ENCODE measurements at places on chromosomes 7 and 10.

- no peak for DNase-seq
Measured at GRCh38 chr10:72418679-72419078, 64.0 kb upstream of the DNAJB12 start.

DNA sequence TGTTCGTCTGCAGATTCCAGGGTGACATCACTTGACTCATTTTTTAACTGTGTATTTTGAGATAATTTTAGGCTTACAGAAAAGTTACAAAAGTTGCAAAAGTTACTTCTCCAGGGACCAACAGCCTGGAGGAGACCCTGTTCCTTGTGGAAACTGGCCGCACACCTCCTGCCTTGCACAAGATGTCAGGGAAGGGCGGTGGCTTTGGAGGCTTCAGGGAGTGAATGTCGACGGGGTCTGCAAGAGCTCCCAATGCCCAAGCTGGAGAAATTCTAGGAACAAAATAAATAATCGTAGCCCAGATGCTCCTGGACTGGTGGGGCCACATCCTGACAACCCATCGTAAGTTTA, 62.2 kb upstream of the FAM20C start:
- DNase-seq: no peak

DNA sequence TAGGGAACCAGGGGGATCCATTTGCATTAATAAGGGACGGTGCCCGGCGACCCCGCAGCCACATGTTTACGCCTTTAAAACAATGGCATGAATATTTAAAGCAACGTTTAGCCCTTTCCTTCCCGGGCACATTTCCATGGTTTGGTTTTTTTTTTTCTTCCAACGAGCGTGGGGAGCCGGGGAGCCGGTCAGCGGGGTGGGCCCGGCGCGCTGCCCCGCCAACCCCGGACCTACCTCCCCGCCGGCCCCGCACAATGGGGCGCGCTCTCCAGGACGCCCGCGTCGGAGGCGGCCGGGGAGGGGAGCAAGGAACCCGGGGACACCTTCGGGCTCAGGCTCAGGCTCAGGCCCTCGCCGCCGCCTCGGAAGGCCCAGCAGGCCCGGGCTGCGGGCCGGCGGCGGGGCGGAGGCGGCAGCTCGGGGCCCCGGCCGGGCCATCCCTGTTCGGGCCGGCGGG, 1.0 kb downstream of the SEPHS1 start:
- peak; percentile 42 for DNase-seq

GRCh38 chr7:4015996-4016395, 666.1 kb upstream of the FOXK1 start:
- no peak for DNase-seq

- no peak for DNase-seq
Measured at GRCh38 chr7:1692515-1693418, 22.7 kb downstream of the ELFN1 start.

DNA sequence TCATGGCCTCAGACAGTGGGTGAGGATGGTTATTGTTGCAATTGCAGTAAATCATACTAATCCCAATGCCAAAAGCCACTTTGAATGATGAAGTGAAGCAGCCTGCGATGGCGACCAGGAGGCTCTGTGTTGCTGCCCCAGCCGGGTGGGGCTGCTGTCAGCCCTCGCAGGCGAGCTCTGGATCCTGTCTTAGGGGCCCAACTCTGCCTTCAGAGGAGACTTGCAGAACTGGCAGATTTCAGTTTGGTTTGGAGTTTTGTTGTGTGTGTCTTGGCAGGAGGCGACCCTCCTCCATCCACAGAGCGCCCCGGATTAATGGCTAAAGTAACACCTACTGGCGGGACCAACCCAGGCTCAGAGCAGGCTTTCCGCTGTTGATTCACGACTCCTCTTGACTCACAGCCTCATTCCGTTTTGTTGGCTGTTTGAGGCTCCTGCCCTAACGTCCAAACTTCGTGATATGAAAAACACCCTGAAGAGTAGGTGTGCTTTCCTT, 67.9 kb upstream of the BMPER start:
- no peak for DNase-seq

DNA sequence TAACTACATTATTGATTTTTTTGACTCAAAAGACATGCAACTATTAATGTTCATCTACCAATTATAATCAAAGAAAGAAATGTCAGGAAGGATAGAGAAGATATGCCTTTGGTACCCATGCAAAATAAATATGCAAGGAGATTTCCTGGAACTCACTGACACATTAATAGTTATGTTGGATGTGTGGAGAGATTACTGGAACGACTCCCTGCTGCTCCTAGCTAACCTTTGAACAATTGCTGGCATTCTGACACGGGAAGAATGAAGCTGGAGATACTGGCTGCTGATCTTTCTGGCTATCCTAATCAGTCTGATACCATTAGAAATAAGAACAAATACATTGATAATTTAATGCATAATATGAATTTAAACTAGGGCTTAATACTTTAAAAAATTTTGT, 507.9 kb upstream of the NRG3 start:
- DNase-seq: peak; percentile 2

DNA sequence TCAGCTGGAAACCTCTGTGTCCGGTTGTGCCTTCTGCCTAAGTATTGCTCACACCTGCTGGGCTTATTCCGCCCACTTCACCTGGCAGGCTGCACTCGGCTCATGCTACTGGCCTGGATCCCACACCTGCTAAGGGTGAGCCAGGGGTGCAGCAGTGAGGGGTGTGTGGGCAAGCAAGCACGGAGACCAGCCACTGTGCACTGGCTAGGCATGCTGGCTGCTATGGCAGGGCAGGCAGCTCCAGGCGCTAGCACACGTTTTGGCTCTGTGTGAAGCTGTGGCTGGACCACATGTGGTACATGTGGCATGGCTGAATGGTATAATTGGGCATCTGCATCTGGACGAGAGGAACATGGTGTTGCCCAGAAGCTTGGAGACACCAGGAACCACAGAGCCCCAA, 940.7 kb downstream of the NRG3 start:
- no peak for DNase-seq

GRCh38 chr7:69489533-69489932, 108.7 kb upstream of the AUTS2 start:
- no peak for DNase-seq

DNA sequence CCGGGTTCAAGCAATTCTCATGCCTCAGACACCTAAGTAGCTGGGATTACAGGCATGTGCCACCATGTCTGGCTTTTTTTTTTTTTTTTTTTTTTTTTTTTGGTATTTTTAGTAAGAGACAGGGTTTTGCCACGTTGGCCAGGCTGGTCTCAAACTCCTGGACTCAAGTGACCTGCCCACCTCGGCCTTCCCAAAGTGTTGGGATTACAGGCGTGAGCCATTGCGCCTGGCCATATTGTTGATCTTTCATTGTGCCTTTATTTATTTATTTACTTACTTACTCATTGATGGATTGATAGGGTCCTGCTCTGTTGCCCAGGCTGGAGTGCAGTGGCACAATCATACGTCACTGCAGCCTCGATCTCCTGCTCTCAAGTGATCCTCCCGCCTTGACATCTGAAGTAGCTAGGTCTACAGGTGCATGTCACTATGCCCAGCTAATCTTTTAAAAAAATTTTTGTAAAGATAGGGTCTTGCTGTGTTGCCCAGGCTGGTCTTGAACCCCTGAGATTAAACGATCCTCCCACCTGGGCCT, 30.4 kb downstream of the SVIL start:
- no peak for DNase-seq

- DNase-seq: no peak
Measured at GRCh38 chr7:20596653-20597052, 18.8 kb upstream of the ABCB5 start.

DNA sequence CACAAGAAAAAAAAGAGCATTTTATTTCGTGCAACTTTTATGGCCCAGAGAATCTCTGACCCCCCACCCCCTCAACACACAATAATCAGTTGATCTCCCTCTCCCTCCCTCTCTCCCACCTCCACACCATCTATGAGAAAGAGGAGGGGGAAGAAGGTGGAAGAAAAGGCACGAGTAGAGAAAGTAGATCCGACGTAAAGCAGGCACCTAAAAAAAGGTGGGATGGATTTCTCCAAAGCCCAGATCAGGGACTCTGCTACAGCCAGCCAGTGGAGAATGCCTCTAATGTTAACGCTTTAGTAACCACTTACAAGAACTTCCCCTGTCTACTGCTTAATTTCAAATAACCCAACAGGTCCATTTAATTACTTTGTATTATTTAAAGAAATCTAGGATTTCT, 24.4 kb downstream of the KMT2C start:
- DNase-seq: no peak

DNA sequence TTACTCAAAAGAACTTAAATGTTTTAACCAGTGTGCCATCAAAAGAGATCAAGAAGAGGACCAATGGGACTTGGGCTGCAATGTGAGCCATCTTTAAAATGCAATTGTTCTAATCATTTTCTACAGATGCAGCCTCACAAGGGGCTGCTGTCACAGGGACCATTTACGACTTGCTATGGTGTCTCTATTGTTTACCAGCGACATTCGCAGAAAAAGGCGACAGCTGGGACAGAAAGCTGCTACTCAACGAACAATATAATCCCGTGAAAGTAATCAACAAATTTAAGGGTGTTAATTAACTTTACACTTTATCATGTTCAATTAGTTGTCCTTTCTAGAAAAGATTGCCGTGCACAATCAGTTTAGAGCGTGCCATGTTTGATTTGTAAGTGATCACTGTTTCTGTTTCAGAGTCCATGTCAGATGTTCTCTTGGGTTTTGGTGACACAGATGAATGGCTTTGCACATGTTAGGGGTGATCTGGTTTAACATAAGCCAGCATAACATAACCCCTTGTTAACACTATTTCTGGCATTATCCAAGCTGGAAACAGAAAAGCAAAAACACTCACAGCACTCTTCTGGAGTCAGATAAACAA, 110.8 kb downstream of the HIBADH start:
- DNase-seq: no peak

DNA sequence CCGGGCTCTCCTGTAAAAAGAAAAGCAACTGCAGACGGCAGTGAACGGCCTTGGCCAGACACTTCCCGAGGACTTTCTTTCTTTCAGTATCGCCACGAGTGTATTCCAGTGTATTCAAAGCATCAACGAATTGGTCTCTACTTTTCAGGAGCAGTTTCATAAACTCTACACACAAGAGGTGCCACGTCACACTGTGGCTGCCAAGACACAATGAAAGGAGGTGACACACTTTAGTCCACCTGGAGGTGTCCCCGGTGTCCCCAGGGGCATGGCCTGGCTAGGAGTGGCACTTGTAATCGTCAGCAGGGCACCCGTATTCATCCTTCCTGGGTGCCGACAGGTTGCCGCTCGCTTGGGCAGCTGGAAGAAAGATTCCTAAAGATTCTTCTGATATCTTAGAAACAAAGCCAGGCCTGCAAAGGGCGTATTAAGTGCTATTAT, 5.0 kb downstream of the TNS3 start:
- no peak for DNase-seq

- no peak for DNase-seq
Measured at GRCh38 chr7:100670074-100670473, 3.5 kb upstream of the GNB2 start.

DNA sequence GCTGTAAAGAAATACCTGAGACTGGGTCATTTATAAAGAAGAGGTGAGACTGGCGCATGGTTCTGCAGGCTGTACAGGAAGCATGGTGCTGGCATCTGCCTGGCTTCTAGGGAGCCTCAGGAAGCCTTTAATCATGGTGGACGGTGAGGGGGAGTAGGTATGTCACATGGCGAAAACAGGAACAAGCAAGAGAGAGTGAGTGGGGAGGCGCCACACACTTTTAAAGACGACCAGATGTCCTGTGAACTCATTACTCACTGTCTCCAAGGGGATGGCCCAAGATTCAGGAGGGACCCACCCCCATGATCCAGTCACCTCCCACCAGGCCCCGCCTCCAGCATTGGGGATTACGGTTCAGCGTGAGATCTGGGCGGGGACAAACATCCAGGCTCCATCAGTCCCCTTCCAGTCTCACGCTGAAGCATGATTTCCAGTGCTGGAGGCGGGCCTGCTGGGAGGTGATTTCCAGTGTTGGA, 3.2 kb downstream of the ZNF316 start:
- no peak for DNase-seq

- DNase-seq: no peak
Measured at GRCh38 chr10:100350914-100351485, 4.0 kb downstream of the SCD start.

DNA sequence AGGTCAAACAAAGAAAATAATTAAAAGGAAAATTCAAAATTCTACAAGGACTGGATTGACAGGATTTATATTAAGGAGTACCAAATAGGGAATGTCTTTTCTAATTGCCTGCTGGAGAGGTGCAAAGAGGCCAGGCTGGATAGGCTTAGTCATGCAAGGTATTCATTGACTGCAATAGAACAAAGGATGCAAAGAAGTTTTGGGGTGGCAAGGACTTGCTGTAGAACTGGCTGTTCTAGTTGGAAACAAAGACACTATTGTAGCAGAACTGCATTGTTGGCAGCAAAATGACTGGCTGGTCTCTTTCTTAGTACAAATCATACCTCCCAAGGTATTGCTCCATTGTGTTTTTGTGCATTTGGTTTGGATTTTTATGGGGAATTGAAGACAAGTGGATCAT, 10.1 kb downstream of the ITGB8 start:
- DNase-seq: no peak

- peak; percentile 30 for DNase-seq
Measured at GRCh38 chr10:33801705-33802104, 467.2 kb upstream of the NRP1 start.

DNA sequence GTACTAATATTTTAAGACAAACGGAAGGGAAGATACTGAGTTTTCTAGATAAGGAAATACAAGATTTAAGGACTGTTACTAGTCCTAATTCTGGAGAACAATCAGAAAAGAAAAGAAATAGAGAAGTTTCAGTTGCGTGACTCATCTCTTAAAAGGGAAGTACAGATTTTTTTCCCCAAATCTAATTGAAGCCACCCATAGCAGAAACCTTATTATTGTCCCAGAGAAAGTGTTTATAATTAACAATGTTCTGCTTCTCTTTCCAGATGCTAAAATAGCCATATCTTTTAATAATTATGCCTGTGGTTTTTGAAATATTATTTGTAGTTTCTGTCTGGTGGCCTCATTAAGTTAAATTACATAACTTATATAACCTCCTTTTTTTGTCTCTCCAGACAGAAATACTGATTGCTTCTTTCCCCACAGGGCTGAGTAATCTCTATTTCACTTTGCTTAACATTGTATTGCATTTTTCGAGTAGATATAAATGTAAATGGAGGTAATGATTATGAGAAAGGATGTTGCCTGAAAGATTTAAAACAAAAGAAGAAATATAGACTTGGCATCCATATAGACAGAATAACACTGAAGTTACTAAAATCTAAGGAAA, 240.7 kb upstream of the MBL2 start:
- no peak for DNase-seq

GRCh38 chr7:150668472-150668911, 17.0 kb upstream of the GIMAP2 start:
- DNase-seq: no peak

- no peak for DNase-seq
Measured at GRCh38 chr10:61284222-61284890, 168.8 kb downstream of the TMEM26 start.

GRCh38 chr7:143504215-143504936, 26.7 kb downstream of the TAS2R41 start:
- no peak for DNase-seq

- no peak for DNase-seq
Measured at GRCh38 chr7:99171731-99172130, 27.8 kb upstream of the SMURF1 start.

- no peak for DNase-seq
Measured at GRCh38 chr10:5545426-5545777, 20.6 kb downstream of the CALML3 start.

- no peak for DNase-seq
Measured at GRCh38 chr10:24847112-24848070, 105.0 kb downstream of the PRTFDC1 start.

All from HuH-7.5 (cell line).